Stimulated activated CD4-positive, alpha-beta T cell treated with anti-CD3 and anti-CD28 coated beads, Interleukin-4, amount 100 ng/mL, for 24 hours (primary cell): ENCODE measurements at places on chromosomes 4 and X.

DNA sequence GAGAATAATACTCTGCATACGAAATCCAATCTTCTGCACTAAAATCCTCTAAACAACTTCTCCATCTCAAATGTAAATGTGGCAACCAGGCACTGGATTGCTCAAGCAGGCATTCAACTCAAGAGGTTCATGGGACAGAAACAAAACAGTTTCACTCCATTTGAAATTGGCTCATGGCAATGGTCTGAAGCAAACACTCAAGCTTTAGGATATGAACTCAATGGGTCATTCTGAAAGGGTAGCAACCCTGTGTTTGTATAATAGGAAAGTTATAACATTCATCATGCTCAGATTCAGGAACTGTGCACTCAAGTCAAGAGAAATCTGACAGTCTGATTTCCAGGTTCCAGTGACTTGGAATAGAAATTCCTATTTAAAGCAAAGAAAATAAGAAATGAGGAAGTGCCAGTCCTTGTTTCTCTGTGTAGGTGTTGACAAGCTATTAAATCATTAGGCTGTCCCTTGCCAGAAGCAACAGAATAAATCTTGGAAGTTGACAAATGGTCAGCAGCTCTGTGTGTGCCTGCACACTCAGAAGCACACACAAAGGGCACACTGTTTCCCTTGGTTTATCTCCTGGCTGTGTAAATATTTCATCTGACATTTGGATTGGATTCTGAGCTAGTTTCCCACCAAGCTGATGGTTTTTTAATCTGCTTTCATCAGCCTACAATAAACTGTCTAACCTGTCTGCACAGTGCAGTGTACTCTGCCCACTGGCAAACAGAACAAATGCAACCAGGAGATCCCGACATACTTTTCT, 75.9 kb upstream of the CITED1 start:
- no peak for DNase-seq

DNA sequence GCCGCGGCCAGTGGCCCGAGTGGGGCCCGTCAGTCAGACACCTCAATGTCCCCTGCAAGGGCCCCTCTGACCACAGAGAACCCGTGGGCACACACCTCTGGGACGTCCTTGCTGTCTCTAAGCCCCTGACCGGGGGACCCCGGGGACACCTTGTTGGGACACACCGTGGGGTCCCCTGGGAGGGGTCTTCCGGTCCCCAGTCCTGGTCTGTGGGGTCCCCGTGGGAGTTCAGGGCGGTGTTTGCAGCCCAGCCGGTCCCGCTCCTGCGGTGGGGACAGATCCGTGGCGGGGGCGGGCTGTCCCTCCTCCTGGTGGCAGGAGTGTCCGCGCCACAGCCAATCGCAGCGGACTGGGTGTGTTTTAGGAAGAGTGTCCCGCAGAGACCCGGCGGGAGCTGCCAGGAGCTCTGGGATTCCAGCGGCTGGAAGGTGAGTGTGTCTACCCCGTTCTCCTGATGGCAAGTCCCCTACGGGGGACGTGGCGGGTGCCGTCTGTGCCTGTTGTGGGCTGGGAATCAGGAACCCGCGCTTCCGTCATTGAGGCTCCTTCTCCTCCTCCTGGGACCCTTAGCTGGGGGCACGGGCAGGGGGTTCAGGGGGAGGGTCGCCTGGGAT, 5.1 kb upstream of the PLCXD1 start:
- peak; percentile 47 for DNase-seq

DNA sequence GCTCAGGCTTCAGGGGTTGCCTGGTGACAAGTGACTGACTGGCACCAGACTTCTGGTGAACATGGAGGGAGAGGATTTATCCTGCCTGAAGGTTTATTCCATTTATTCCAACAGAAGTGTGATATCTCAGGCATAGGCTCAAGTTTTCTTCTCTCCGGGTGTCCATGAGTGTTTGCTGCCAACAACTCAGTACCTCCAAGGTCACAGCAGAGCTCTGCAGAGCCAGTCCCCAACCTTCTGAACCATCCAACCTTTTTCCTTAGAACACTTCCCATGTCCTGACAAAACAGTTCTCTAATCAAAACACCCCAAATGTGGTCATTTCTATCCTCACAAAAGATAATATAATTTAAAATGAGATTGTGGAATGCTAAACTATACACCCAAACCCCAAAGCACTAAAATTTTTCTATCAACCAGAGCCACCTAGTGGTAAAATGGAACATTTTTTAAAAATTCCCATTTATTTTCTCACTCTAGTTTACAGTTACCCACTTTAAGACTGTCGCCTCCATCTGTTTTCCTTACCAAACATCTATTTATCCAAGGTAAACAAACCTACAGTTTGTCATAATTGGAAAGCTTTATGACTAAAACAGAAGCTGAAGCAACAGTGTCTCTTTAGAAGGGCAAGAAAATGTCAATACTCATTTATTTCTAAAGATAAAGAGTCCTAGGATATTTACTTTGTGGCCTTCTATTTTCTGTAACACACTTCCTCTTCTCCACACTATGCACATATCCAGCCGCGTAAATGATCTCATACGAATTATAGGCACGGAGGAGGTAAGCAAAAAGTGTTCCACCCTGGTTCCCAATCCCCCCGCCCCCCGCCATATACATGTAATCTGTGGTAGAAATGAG, 39.5 kb downstream of the TMEM154 start:
- DNase-seq: no peak

DNA sequence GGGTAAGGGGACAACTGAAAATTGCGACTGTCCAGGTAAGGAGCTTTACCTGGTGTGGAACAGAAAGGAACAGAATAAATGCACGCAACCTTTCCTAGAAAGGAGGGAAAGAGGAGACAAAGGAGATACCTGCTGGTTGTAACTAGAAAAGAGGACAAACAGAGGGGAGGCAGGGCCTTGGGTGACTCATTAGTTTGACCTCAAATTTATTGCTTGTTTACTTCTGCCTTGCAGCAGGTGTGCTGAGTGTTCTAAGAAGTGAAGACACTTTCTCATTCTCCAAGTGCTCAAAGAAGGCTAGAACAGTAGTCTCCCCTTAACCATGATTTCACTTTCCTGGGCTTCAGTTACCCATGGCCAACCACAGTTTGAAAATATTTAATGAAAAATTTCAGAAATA, 123.1 kb upstream of the BOD1L1 start:
- DNase-seq: no peak

- peak; percentile 17 for DNase-seq
These were observed 214.5 kb upstream of the TACR3 start for GRCh38 chr4:103934178-103934789.

- DNase-seq: no peak
These were observed 28.5 kb upstream of the TSR2 start for GRCh38 chrX:54411732-54412131.

GRCh38 chr4:163391756-163392155, 48.1 kb downstream of the NPY5R start:
- no peak for DNase-seq

GRCh38 chr4:170005472-170005871, 20.7 kb downstream of the MFAP3L start:
- DNase-seq: no peak

GRCh38 chr4:850323-850945, 24.5 kb upstream of the CPLX1 start:
- no peak for DNase-seq

DNA sequence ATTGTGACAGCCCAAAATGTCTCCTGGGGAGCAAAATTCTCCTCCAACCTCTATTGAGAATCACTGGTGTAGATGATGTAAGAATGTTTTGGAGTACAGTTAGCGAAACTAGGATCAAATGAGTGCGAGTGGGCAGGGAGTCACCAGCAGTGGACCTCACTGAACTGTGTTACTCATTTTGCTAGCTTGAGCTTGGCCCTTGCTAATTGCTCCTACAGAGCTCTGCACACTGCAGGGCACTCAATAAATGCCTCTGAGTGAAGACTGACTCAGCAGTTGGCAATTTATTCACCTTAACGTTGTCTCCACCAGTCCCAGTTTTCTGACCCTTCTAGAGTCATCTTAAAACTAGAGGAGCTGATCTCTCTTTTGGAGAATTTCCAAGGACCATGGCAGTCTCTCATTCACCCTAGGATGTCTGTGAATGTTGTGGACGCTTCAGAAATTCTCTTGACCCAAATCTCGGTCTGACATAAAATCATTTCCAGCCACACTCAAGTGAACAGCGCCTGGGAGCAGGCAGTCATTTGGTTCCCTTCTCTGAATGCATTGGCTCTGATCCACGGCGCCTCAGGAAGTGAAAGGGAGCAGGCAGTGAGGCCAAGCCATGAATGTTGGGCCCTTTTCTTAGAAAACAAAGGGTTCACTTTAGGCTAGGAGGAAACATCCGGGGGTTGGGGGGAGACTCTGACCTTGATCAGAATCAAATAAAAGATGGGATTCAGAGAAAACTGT, 148.1 kb downstream of the NWD2 start:
- DNase-seq: no peak

- DNase-seq: no peak
These were observed 462.8 kb downstream of the MID1IP1 start for GRCh38 chrX:39264023-39264422.

DNA sequence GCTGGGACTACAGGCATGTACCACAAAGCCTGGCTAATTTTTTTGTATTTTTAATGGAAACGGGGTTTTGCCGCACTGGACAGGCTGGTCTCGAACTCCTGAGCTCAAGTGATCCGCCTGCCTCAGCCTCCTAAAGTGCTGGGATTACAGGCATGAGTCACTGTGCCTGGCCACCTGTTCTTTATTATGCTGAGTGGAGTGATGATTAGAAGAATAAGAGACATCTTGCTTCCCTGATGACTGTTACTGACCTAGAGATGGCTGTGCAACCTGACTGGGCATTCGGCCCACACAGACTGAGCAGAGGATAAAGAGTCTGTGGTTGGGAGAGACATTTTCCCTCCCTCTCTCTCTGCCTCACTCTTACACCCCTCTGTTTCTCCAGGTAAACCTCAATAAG, 56.7 kb downstream of the SPINK2 start:
- DNase-seq: no peak

- peak; percentile 81 for DNase-seq
These were observed at the start of gene HMGB3 for GRCh38 chrX:150982788-150983520. Gene HMGB3, plus strand, starts transcription at chrX:150983335. Its CDS starts 2,265 bp downstream, at chrX:150985600.

DNA sequence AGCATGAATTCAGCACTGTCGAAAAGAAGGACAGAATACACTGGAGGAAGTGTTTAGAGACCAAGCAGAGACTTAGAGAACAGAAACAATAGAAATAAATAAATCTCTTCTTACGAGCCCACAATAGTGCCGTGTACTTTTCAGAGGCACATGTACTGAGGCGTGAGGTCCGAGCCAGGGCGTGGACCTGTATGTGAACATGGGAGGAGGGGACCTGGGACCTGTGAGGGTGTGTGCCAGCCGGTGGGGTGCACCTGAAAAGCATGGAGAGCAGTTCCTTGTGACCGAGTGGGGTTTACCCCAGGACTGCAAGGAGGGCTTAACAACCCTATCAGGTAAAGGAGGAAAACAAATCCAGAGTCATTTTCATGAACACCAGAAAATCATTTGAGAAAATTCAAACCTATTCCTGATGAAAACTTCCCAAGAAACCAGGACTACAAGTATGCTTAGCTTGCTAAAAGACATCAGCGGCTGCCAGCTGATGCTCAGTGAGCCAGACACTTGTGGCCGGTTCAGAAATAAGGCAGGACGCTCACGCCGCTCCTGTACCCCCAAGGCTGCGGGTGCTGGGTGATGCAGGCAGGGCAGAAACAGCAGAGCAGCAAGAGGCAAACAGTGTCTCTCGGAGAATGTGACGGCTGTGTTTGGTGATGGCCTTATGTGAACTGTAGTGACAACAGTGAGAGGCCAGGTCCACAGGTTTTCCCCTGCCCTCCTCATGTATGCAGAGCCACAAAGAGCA, 37.1 kb downstream of the NELFA start:
- DNase-seq: no peak

- DNase-seq: no peak
These were observed 291.9 kb downstream of the BMPR1B start for GRCh38 chr4:95049551-95050233.

DNA sequence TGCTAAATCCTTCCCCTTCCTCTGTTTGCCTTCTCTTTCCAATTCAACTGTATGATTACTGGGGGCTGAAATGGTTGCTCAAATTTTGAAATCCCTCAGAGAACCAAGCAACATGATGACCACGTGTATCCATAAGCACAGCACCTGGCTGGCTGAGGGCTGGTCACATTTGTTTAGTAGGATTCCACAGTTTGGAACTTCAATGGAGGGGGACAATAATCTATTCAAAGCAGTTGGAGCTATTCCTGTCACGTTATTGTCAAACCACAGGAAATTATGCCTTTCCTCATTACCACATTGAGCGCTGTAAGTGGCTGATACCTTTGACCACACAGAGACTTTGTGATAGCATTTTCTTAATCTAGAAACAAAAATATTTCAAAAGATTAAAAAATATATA, 7.0 kb downstream of the TMSB4X start:
- DNase-seq: no peak
